Retinal pigment epithelial cell (primary cell): ENCODE measurements at places on chromosomes 3 and 15.
A peak's percentile ranks its signal among the peaks of the same experiment; 100 is the strongest.

DNA sequence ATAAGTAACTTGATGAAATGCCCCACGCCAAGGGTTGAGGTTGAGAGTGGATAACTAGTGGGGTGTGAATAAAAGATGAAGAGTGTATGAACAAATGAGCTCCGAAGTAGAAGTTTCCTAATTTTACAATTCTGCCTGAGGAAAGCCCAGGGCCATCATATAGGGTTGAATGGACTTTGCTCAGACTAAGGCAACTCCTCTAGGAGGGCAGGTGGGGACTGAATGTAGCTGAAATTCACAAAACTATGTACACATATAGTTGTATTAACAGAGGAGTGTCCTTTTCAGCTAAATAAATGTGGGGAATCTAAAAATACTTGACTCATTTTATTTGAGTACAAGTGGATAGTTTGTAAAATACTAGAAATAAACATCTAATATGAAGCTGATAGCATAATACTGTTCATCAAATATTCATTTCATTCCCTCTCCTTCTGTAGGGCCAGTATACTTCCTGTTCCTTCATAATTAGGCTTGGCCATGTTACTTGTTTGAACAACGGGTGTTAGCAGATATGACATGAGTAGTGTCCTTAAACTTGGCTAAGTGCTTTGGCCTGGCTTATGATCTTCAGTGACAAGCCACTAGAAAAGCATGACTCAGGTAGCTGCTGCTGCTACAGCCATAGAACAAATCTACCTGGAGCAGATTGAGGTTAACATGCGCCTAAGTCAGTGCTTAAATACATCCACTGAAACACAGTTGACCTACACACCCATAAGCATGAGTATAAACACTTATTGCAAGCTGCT is 26.5 kb downstream of the PLSCR1 start:
- peak; percentile 43 for DNase-seq

- DNase-seq: no peak
Measured at GRCh38 chr3:86990012-86990733, 776 bp downstream of the VGLL3 start.

- no peak for DNase-seq
Measured at GRCh38 chr3:152968388-152969024, 133.6 kb downstream of the P2RY1 start.

DNA sequence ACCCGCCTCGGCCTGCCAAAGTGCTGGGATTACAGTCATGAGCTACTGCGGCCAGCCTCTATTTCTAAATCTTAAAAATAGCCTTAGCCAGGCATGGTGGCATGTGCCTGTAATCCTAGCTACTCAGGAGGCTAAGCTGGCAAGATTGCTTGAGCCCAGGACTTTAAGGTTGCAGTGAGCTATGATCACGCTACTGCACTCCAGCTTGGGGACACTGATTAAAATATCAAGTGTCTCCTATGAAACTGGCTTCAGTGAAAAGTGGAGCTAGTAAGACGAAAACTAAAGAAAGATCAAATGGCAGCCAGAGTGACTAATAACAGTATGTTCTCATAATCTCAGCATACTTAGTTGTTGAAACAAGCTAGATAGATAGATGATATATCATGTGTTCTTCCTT is 112.5 kb downstream of the STT3B start:
- DNase-seq: no peak
